Activated CD4-positive, alpha-beta T cell treated with anti-CD3 and anti-CD28 coated beads for 4 hours (primary cell): ENCODE measurements at places on chromosomes 12 and 14.

GRCh38 chr12:104510145-104510872 is 53.6 kb downstream of the CHST11 start:
- DNase-seq, result no peak

DNA sequence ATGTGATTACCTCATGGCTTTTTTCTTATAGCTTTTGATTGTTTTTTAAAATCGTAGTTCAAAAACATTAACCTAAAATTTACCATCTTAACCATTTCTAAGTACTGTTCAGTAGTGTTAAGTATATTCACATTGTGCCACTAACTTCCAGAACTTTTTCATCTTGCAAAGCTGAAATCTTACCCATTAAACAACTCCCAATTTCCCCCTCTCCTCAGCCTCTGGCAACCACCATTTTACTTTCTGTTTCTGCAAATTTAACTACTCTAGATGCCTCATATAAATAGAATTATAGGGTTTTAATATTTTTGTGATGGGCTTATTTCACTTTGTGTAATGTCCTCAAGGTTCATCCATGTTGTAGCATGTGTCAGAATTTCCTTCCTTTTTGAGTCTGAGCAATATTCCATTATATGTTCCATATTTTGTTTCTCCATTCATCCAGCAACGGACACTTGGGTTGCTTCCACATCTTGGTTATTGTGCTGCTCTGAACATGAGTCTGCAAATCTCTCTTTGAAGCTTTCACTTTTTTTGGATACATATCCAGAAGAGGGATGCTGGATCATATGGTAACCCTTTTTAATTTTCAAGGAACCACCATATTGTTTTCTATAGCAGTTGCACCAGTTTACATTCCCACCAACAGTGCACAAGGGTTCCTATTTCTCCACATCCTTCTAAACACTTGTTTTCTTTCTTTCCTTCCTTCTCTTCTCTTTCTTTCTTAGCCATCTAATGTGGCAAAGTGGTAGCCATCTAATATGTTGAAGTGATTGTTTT is 5.0 kb downstream of the HIF1A start:
- no peak for DNase-seq

GRCh38 chr14:85475113-85475512 is 54.8 kb upstream of the FLRT2 start:
- no peak for DNase-seq

DNA sequence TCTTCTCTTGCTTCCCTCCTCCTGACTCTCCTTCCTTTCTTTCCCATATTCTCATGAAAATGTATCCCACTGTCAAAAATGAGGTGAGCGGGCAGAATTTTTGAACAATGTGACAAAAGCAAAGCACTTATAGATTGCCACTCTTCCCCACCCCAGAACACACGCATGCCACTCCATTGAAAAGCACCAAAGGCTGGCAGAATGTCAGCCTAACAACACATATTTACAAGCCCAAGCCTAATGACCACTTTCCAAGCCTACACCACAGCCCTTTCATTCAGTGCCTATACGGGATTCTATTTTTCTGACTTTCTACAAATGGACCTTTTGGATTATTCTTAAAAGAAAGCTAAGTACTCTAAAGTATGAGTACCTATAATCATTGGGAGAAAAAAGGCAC is 62.9 kb upstream of the METAP2 start:
- DNase-seq, result no peak

- DNase-seq, result no peak
Observed at GRCh38 chr14:72665259-72665658, 228.6 kb downstream of the DPF3 start.

GRCh38 chr12:124479680-124480468 is 87.5 kb downstream of the NCOR2 start:
- DNase-seq, result no peak

GRCh38 chr12:21543151-21543550 is 17.1 kb downstream of the SPX start:
- no peak for DNase-seq

DNA sequence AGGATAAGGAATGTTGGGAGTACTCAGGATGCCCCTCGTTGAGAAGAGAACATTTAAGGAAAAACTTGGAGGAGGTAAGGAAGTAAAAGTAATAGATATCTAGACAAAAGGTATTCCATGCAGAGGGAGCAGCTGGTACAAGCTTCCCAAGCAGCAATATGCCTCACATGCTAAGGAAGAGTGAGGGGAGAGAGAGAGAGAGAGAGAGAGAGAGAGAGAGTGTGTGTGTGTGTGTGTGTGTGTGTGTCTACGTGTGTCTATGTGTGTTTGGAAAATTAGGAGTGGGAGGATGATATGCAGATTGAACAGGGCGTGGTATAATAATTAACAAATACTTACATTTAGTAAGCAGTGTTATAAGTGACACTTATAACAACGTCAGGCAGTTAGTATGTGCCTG is 9.2 kb upstream of the PARP11 start:
- DNase-seq, result no peak
